ENCODE measurements at places on chromosomes 11 and 22. TPM values are rescaled to one million over a fixed set of nuclear protein-coding genes. Genes with fewer than 3 reads are reported as not detected.

The FGF4 gene
- not detected for total RNA-seq

The MIOX gene
- not detected for total RNA-seq

The IGSF9B gene
- not detected for total RNA-seq

The TRIM29 gene
- total RNA-seq = 1.6 TPM

The HOATZ gene
- total RNA-seq = not detected

The CDC45 gene
- 14.5 TPM for total RNA-seq

The ASCL2 gene
- total RNA-seq = not detected

GRCh38 chr11:123055191-123055901 is 6.6 kb downstream of the HSPA8 start:
- H3K36me3 ChIP-seq = peaks cover 36% of the 10 kb centered on the region
- no peak overlapping the region for H3K4me3 ChIP-seq
- H3K27me3 ChIP-seq = peaks cover 13% of the 10 kb centered on the region
- H3K4me1 ChIP-seq = peaks cover 38% of the 10 kb centered on the region
- H3K27ac ChIP-seq = peak overlapping the region; percentile 55

DNA sequence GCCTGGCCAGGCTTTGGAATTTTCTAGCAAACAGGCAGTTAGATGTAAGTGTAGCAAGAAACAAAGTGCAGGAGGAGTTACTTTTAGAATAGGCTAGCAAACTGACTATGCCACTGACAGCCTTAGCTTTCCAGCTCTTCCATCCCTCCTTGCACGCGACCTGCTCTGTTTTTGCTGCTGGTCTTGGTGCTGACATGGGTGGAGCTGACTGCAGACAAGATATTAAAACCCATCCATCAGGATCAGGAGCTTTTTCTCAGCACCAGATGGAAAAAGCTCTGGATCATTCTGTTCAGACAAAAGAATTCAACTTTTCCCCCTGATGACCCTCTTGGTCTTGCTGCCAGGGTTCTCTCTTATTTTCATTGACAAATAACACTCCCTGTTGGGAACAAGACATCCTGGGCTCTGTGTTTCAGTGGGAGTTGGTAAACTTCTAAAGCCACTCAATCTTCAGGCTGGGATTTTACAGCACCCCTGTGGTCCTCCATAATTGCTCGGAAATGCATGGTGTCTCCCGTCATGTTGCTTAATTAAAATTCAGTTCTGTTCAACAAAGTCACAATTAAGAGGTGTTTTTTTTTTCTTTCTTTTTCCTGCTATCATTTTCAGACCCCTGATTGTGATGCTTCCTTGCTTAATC is 240.0 kb upstream of the LARGE1 start:
- H3K27ac ChIP-seq = no peak overlapping the region
- no peak overlapping the region for H3K4me3 ChIP-seq
- H3K4me1 ChIP-seq = no peaks in the 10 kb centered on the region
- no peak for DNase-seq
- H3K27me3 ChIP-seq = no peaks in the 10 kb centered on the region

- H3K27ac ChIP-seq = no peak overlapping the region
- peaks cover 12% of the 10 kb centered on the region for H3K4me1 ChIP-seq
- peaks cover 5% of the 10 kb centered on the region for H3K27me3 ChIP-seq
- H3K4me3 ChIP-seq = no peak overlapping the region
- DNase-seq = no peak
- H3K36me3 ChIP-seq = no peaks in the 10 kb centered on the region
Measured at GRCh38 chr11:359181-359714, 10.1 kb upstream of the B4GALNT4 start.

DNA sequence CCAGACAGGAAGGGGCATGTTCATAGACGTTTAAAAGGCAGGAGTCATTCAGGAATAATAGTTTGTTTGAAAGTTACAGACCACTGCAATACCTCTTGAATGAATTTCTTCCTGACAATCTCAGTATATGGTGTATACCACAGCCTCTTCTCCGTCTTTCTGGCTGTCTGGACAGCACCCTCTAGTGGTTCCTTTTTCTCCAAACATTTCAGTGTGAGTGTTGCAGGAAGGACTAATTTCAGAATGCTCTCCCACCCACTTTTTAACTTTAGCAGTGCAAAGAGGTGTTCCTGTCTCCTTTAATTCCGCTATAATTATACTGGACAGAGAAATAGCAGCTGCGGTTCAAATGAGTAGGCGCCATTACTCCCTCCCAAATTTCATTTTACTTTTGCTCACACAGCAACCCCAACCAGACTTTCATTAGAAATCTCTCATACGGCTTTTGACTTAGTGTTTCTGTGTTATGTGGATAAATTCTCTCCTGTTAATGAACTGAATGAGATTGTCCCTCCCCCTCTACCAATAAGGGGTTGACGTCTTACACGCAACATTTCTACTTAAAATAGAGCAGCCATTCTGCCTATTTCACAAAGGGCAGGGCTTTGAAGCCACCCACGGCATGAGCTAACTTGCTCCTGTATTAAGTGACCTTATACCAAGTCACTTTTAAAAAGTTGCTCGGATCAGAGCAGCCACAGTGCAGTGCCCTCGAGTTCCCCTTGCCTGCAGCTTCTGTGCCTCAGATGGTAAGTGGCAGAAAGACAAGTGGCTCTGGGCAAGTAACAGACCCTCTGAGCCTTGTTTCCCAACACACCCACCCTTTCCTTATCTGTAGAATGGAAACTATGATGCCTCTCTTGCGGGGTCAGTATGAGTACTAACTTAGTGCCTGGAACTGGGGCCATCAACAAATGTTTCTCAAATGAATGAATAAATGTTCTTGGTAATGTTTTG is 368.6 kb downstream of the OPCML start:
- 0 out of 2 replicates have a peak, but pooled peaks cover 3% of the 10 kb centered on the region for H3K36me3 ChIP-seq
- H3K4me3 ChIP-seq = no peak overlapping the region
- peaks cover 1% of the 10 kb centered on the region for H3K27me3 ChIP-seq
- DNase-seq = peak; percentile 5

GRCh38 chr11:47409440-47410369 is 1.3 kb downstream of the SLC39A13 start:
- H3K4me3 ChIP-seq = peak overlapping the region; percentile 94
- peak overlapping the region; percentile 97 for H3K27ac ChIP-seq

DNA sequence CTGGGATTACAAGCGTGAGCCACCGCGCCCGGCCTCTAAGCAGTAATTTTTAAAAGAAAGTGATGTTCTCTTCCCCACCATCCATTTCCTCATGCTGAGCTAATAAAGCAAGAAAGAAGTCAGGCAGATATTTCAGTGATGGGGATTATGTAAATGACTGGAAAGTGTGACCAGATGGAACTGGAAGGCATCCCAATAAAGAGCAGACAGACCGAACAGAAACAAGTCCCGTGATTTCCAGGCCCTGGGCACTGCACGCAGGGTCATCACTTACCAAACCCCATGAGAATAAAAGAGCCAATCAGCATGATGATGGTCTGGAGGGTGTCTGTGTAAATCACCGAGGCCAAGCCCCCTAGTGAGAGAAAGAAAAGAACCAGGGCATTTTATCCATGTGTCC is 18.2 kb downstream of the SLC5A4 start:
- no peak overlapping the region for H3K27ac ChIP-seq
- no peak for DNase-seq
- no peaks in the 10 kb centered on the region for H3K36me3 ChIP-seq
- peaks cover 7% of the 10 kb centered on the region for H3K27me3 ChIP-seq
- H3K4me1 ChIP-seq = 0 out of 2 replicates have a peak, but pooled peaks cover 4% of the 10 kb centered on the region
- no peak overlapping the region for H3K4me3 ChIP-seq

DNA sequence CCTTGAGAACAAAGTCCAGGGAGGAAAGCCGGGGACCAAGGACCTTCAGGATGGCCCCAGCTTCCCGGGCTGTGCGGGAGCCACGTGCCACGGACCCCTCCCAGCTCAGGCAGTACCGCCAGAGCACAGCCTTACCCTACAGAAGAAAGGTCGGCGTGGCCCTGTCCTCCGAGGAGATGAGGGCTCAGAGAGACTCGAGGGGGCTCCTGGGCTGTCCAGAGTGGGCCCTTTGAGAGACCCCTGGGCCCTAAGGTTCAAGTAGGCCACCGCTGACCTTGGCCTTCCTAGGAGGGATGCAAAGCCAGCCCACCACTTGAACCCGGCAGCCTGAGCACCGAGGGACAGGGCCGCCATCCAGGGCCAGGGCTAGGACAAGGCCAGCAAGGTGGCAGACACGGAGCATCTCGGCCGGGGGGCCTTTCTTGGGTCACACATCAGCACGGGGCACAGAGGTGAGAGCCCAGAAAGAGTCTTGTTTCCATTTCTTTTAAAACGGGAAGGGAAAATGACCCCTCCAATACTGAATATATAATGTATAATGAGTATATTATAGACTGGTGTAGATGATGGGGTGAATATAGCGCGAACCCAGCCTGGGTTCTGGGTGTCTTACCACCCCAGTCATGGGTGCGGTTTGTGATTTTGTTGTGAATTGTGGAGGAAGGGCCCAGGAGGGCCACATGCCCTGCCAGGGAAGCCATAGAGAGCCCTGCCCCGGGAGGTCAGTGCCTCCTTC is 34.4 kb upstream of the PPARA start:
- H3K36me3 ChIP-seq = no peaks in the 10 kb centered on the region
- peaks cover 27% of the 10 kb centered on the region for H3K4me1 ChIP-seq
- H3K27ac ChIP-seq = peak overlapping the region; percentile 79
- peaks cover 66% of the 10 kb centered on the region for H3K27me3 ChIP-seq

- H3K36me3 ChIP-seq = no peaks in the 10 kb centered on the region
- H3K4me1 ChIP-seq = no peaks in the 10 kb centered on the region
- no peak for DNase-seq
- H3K27me3 ChIP-seq = no peaks in the 10 kb centered on the region
- H3K27ac ChIP-seq = no peak overlapping the region
- H3K4me3 ChIP-seq = no peak overlapping the region
Measured at GRCh38 chr11:114970927-114971645, 292.8 kb downstream of the NXPE2 start.

GRCh38 chr11:46431211-46431610 is 39.6 kb upstream of the CHRM4 start:
- H3K4me1 ChIP-seq = peaks cover 20% of the 10 kb centered on the region
- no peak for DNase-seq
- H3K36me3 ChIP-seq = peaks cover 5% of the 10 kb centered on the region
- no peaks in the 10 kb centered on the region for H3K27me3 ChIP-seq
- no peak overlapping the region for H3K4me3 ChIP-seq

DNA sequence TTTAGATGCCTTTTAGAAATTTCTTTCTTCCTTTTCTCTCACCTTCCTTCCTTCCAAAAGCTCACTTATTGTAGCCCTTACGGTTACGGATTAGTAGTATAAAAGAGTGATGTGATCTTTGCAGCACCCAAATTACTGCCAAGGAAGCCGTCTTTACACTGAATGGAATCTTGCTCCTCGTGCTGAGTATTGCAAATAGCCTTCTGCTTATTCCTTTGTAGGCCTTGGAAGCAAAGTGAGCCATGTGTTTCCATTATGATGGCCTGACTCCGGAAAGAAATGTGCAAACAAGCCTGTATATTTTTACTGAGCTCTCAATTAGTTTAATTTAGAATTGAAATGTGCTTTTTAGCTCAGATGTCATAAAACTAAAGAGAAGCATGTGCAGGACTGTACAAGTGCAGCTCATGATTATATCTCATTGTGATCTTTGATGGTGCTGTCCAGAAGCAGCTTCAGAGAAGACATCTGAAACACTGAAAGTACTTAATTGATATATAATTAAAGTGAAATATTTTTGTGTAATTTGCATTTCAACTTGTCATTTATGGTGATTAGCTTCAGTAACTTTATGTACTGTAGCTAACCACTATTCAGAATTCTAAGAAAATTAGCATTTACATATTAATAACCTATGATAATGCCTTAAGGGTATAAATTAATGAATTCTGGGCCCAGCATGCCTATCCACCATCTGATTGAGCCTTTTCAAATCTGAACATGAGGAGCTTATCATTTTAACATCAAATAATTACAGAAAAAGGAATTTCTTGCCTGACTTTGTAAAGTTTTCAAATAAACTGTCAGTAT is 129.3 kb downstream of the GRIA4 start:
- no peak overlapping the region for H3K4me3 ChIP-seq
- DNase-seq = no peak

GRCh38 chr11:11513422-11513821 is 108.4 kb downstream of the GALNT18 start:
- peaks cover 20% of the 10 kb centered on the region for H3K27me3 ChIP-seq
- no peaks in the 10 kb centered on the region for H3K36me3 ChIP-seq
- no peak for DNase-seq
- no peak overlapping the region for H3K4me3 ChIP-seq
- H3K27ac ChIP-seq = no peak overlapping the region

DNA sequence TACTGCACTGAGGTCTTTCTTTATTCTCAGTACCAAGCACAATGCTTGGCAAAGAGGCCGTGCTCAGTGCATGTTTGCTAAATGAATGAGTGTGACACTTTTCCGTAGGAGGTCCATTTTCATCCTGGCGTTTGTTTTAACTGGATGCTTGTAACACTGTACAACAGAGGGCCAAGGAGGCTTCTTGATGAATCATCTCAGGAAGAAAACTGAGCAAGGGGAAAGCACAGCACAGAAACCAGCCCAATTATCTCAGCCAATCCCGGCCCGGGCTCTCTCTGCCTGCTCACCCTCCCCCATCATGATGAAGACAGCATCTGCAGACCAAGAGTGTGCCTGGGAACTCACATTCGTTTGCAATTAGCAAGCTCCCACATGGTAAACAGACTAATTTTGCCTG is 570.3 kb downstream of the OPCML start:
- DNase-seq = peak; percentile 74
- no peaks in the 10 kb centered on the region for H3K36me3 ChIP-seq
- H3K27ac ChIP-seq = no peak overlapping the region
- H3K27me3 ChIP-seq = peaks cover 14% of the 10 kb centered on the region

GRCh38 chr11:75069473-75069872 is 27.2 kb downstream of the OR2AT4 start:
- H3K27me3 ChIP-seq = peaks cover 44% of the 10 kb centered on the region
- no peak overlapping the region for H3K27ac ChIP-seq
- no peaks in the 10 kb centered on the region for H3K36me3 ChIP-seq
- DNase-seq = no peak
- no peak overlapping the region for H3K4me3 ChIP-seq
- H3K4me1 ChIP-seq = no peaks in the 10 kb centered on the region

DNA sequence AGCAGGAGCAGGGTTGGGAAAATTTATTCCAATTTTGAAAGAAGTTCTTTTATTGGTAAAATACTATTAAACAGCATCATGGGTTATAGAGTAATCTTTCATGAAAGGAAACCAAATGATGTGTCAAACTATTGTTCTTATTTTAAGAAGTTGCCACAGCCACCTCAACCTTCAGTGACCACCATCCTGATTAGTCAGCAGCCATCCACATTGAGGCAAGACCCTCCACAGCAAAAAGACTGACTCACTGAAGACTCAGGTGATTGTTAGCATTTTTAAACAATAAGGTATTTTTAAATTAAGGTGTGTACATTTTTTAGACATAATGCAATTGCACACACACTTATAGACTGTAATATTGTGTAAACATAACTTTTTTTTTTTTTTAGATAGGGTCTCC is 3.7 kb upstream of the HEPHL1 start:
- H3K27me3 ChIP-seq = peaks cover 3% of the 10 kb centered on the region
- peaks cover 10% of the 10 kb centered on the region for H3K36me3 ChIP-seq
- H3K27ac ChIP-seq = no peak overlapping the region
- no peak overlapping the region for H3K4me3 ChIP-seq

- H3K4me1 ChIP-seq = peaks cover 6% of the 10 kb centered on the region
- H3K4me3 ChIP-seq = no peak overlapping the region
- peaks cover 15% of the 10 kb centered on the region for H3K27me3 ChIP-seq
- DNase-seq = peak; percentile 43
- no peak overlapping the region for H3K27ac ChIP-seq
Measured at GRCh38 chr11:59053387-59053786, 32.7 kb upstream of the GLYATL1B start.

All from HFFc6 (cell line).